Neural progenitor cell (in vitro differentiated cells): ENCODE measurements at places on chromosomes 3 and 15.
A peak's percentile ranks its signal among the peaks of the same experiment; 100 is the strongest.

GRCh38 chr3:164417955-164418354, 660.3 kb downstream of the SI start:
- H3K4me1 ChIP-seq = no peaks in the 10 kb centered on the region
- H3K36me3 ChIP-seq = no peaks in the 10 kb centered on the region
- H3K4me3 ChIP-seq = no peak overlapping the region

GRCh38 chr3:158106766-158107471, 699 bp upstream of the SHOX2 start:
- H3K4me1 ChIP-seq = peaks cover 6% of the 10 kb centered on the region
- no peak overlapping the region for H3K27ac ChIP-seq
- DNase-seq = peak; percentile 66
- H3K27me3 ChIP-seq = peaks cover 78% of the 10 kb centered on the region
- H3K36me3 ChIP-seq = no peaks in the 10 kb centered on the region

DNA sequence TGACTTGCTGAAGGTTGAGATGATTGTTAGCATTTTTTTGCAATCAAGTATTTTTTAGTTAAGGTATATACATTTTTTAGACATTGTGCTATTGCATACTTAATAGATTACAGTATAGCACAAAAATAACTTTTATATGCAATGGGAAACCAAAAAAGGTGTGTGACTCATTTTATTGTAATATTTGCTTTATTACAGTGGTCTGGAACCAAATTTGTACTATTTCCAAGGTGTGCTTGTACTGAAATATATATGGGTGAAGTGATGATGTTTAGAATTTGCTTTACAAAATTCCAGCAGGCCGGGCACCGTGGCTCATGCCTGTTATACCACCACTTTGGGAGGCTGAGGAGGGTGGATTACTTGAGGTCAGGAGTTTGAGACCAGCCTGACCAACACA, 29.1 kb upstream of the TBC1D23 start:
- H3K36me3 ChIP-seq = no peaks in the 10 kb centered on the region
- DNase-seq = no peak
- no peak overlapping the region for H3K4me3 ChIP-seq
- no peak overlapping the region for H3K27ac ChIP-seq

- no peak overlapping the region for H3K27ac ChIP-seq
- no peaks in the 10 kb centered on the region for H3K27me3 ChIP-seq
- H3K4me3 ChIP-seq = no peak overlapping the region
- DNase-seq = no peak
- H3K4me1 ChIP-seq = no peaks in the 10 kb centered on the region
- H3K36me3 ChIP-seq = no peaks in the 10 kb centered on the region
Measured at GRCh38 chr3:54357301-54357700, 234.9 kb downstream of the CACNA2D3 start.

DNA sequence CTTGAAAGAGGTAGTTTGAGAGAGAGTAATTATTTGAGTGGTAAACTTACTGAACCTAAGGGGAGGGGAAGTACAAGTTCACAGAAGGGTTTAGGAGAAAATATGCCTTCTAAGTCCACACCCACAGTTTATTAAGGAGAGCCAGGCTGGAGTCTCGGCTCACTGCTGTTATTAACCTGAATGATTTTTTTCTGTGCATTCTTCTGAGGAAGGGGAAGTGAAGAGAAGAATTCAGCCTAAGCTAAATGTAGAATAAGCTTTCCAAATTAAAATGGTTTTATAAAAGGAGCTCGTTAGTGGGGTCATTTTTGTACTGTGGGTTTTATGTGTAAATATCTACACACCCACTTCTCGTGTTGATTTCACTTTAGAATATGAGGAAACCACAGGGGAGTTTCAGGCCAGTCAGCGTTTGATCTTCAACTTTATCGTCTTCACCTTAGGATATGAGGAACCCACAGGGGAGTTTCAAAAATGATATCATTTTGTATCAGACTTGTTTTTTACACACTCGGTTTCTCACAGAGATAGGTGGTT, 1.5 kb downstream of the WHAMM start:
- no peak for DNase-seq
- H3K36me3 ChIP-seq = no peaks in the 10 kb centered on the region
- H3K4me3 ChIP-seq = peak overlapping the region; percentile 87
- peaks cover 11% of the 10 kb centered on the region for H3K4me1 ChIP-seq
- H3K27me3 ChIP-seq = peaks cover 11% of the 10 kb centered on the region

- no peaks in the 10 kb centered on the region for H3K36me3 ChIP-seq
- no peak overlapping the region for H3K4me3 ChIP-seq
- no peaks in the 10 kb centered on the region for H3K27me3 ChIP-seq
- peaks cover 7% of the 10 kb centered on the region for H3K4me1 ChIP-seq
Measured at GRCh38 chr3:61152071-61152470, 99.2 kb downstream of the FHIT start.

DNA sequence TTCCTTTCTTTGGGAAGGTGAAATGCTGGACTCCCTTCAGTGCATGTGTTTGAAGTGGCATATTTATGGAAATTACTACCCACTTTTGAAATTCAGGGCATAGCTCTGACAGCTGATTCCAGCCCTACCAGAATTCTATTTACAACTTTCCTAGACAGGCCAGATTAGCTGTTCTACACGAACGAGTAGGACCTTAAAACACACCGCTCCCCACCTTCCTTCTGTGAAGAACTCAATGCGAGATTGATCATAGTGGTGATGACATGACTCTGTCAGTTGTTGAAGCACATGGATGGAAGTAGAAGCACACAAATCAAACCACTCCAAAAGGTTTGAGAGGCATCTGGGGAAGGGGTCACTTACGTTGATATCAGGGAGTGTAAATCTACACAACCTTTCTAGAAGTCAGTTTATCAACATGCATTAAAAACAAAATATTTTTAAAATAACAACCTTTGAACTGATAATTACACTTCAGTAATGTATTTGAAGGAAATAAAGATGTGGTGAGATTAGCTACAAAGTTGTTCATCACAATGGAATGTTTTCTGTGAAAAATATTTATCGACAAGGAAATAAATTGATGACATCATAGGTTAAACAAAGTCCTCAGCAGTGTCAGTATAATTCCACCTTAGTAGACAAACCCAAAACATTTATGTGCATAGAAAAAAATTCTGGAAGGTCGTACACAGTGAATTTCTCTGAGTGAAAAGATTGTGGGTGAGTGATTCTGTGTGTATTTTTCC, 29.8 kb downstream of the RARB start:
- no peak overlapping the region for H3K27ac ChIP-seq
- no peak for DNase-seq
- H3K27me3 ChIP-seq = no peaks in the 10 kb centered on the region
- no peaks in the 10 kb centered on the region for H3K36me3 ChIP-seq
- H3K4me1 ChIP-seq = peaks cover 28% of the 10 kb centered on the region

- peak overlapping the region; percentile 47 for H3K27ac ChIP-seq
- peaks cover 14% of the 10 kb centered on the region for H3K4me1 ChIP-seq
- H3K27me3 ChIP-seq = no peaks in the 10 kb centered on the region
- no peaks in the 10 kb centered on the region for H3K36me3 ChIP-seq
- no peak for DNase-seq
Measured at GRCh38 chr3:169604118-169604517, 59.4 kb downstream of the MECOM start.

GRCh38 chr3:19267040-19267439, 118.7 kb downstream of the KCNH8 start:
- peaks cover 10% of the 10 kb centered on the region for H3K4me1 ChIP-seq
- peak; percentile 57 for DNase-seq
- H3K4me3 ChIP-seq = no peak overlapping the region
- H3K27ac ChIP-seq = no peak overlapping the region
- H3K36me3 ChIP-seq = no peaks in the 10 kb centered on the region

DNA sequence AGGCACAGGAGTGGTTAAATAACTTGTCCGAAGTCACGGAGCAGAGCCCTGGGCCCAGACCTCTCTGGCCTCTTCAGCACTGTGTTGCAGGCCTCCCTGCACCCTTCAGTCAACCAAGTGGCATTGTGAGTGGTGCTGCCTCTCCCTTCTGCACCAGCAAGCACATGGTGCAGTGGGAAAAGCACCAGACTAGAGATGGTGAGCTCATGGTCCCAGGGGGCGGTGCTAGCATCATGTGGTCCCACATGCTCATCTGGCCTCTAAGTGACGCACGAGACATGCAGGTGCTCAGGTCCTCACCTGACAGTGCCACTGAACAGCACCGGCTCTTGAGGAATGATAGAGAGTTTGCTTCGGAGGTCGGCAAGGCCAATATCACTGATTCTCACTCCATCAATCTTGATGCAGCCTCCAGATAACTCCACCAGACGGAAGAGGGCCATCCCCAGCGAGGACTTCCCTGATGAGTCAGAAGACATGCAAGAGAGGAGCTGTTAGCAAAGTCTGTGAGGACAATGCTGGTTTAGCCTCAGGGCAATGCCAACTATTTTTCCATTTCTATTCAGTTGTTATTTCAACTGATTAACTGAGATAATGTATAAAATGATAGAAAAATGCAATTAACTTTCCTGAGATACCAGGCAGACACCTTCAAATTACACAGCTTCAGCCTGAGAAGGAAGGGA, 53.1 kb upstream of the PARL start:
- no peaks in the 10 kb centered on the region for H3K4me1 ChIP-seq
- no peak overlapping the region for H3K27ac ChIP-seq
- DNase-seq = no peak
- H3K27me3 ChIP-seq = no peaks in the 10 kb centered on the region

GRCh38 chr3:142027735-142028134, 121.6 kb downstream of the TFDP2 start:
- H3K27ac ChIP-seq = peak overlapping the region; percentile 77
- H3K4me3 ChIP-seq = peak overlapping the region; percentile 96
- peak; percentile 52 for DNase-seq

GRCh38 chr15:64213646-64214045, 50.8 kb upstream of the PPIB start:
- no peaks in the 10 kb centered on the region for H3K4me1 ChIP-seq
- no peak for DNase-seq
- H3K36me3 ChIP-seq = no peaks in the 10 kb centered on the region
- H3K27me3 ChIP-seq = no peaks in the 10 kb centered on the region
